ENCODE measurements at places on chromosomes 4 and X. TPM values are rescaled to one million over a fixed set of nuclear protein-coding genes. Genes with fewer than 3 reads are reported as not detected.

The BMP2K gene
- total RNA-seq: 28.8 TPM

The FABP2 gene
- total RNA-seq: not detected

The WNK3 gene
- total RNA-seq: 0.03 TPM

The RAB33B gene
- total RNA-seq: 6.7 TPM

The ADAM29 gene
- total RNA-seq: not detected

GRCh38 chrX:43504394-43504793 is 151.7 kb upstream of the MAOA start:
- H3K4me1 ChIP-seq: no peaks in the 10 kb centered on the region
- no peak for DNase-seq
- no peaks in the 10 kb centered on the region for H3K36me3 ChIP-seq

DNA sequence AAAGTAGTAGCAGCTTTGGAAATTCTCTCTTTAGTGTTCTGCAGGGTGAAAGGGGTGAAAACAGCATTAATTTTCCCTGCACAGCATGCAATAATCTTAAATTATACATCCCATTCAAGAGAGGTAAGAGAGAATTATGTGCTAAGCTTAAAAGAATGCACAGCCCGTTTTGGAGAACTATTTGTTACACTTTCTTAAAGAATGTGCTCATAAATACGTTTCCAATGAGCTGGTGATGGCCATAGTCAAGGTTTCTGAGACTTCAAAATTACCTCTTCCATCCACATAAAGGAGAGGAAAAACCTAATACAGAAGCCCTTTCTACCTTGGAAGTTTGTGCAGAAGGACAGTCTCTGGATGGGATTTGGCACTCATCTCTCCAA is 766.7 kb upstream of the TENM3 start:
- H3K36me3 ChIP-seq: no peaks in the 10 kb centered on the region
- H3K27ac ChIP-seq: no peak overlapping the region
- no peaks in the 10 kb centered on the region for H3K27me3 ChIP-seq
- no peaks in the 10 kb centered on the region for H3K4me1 ChIP-seq

- no peaks in the 10 kb centered on the region for H3K36me3 ChIP-seq
- DNase-seq: no peak
- H3K4me3 ChIP-seq: no peak overlapping the region
- peaks cover 5% of the 10 kb centered on the region for H3K27me3 ChIP-seq
- H3K27ac ChIP-seq: no peak overlapping the region
Observed at GRCh38 chr4:140604544-140604943, 35.8 kb upstream of the UCP1 start.

GRCh38 chr4:8938137-8938536 is 66.5 kb upstream of the HMX1 start:
- no peak overlapping the region for H3K27ac ChIP-seq
- H3K27me3 ChIP-seq: no peaks in the 10 kb centered on the region
- DNase-seq: no peak
- no peaks in the 10 kb centered on the region for H3K4me1 ChIP-seq
- H3K4me3 ChIP-seq: no peak overlapping the region

DNA sequence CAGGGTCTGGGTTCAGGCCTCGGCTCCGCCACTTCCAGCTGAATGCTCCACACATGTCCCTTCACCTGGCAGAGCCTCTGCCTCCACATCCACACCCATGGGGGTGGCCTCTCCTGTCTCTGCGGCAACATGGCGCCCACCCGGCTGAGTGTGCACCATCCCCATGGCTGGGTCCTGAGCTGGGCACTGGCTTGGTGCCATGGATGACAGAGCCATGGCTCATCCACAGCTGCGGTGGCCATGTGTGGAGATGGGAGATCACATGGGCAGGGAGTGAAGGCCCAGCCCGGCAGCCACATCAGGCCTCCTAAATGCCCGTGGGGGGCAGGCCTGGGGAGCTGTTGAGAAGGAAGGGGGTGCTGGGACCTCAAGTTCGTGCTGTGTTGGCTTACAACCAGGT is 213.7 kb downstream of the AFAP1 start:
- no peak overlapping the region for H3K27ac ChIP-seq
- H3K27me3 ChIP-seq: peaks cover 4% of the 10 kb centered on the region
- H3K36me3 ChIP-seq: no peaks in the 10 kb centered on the region
- DNase-seq: no peak
- H3K4me3 ChIP-seq: no peak overlapping the region
- H3K4me1 ChIP-seq: no peaks in the 10 kb centered on the region

DNA sequence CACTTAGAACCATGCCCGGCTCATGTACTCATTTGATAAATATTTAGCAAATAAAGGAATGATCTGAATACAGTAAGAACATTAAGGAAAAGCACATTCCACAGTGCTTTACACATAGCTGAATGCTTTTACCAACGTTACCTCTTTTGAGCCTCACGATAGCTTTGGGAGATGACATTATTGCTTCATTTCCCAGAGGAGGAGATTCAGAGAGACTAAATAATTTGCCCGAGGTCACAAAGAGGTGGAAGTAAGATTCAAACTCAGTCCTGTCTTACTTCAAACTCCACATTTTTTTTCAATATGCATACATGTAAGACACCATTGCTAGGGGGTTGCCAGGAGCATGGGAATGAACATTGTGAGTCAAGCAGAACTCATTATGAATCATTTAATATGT is 538.5 kb downstream of the BCOR start:
- H3K4me1 ChIP-seq: no peaks in the 10 kb centered on the region
- no peak overlapping the region for H3K4me3 ChIP-seq
- H3K27ac ChIP-seq: no peak overlapping the region

GRCh38 chr4:188030401-188030800 is 34.8 kb downstream of the ZFP42 start:
- H3K27ac ChIP-seq: no peak overlapping the region
- DNase-seq: no peak
- H3K27me3 ChIP-seq: no peaks in the 10 kb centered on the region
- H3K36me3 ChIP-seq: no peaks in the 10 kb centered on the region

DNA sequence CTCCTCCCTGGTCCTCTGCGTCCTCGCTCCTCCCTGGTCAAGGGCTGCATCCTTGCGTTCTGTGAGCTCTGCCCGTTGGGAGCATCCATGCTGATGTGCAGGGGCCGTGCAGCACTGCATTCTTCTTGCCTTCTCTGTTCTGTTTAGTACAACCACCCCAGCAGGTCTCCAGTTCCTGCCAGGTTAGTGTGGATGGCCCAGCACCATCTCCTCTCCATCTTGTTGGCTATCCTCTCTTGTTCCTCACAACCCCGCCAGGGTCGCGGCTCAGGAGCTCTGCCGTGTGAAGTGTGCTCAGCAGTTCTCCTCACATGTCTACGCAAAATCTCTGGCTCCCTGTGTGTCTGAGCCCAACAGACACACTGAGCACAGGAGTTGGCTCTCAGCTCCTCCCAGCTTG is 10.4 kb upstream of the MAEA start:
- no peak overlapping the region for H3K27ac ChIP-seq
- DNase-seq: no peak
- no peaks in the 10 kb centered on the region for H3K27me3 ChIP-seq
- H3K4me3 ChIP-seq: no peak overlapping the region
- H3K4me1 ChIP-seq: no peaks in the 10 kb centered on the region

DNA sequence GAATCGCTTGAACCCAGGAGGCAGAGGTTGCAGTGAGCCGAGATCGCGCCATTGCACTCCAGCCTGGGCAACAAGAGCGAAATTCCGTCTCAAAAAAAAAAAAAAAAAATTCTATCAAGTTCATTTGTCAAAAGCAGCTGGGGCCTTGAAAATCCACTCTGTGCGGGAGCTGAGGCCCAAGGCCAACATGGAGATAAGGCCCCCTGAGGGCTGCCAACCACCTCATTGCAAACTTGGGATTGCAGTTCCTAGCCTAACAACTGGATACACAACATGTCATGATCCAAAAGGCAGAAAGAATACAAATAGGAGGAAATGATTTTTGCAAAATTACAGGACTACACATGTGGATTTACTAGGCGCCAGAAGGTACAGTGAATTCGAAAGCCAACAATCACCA is 22.5 kb upstream of the PRDX4 start:
- H3K4me3 ChIP-seq: no peak overlapping the region
- no peaks in the 10 kb centered on the region for H3K36me3 ChIP-seq
- H3K4me1 ChIP-seq: no peaks in the 10 kb centered on the region

GRCh38 chr4:159765382-159765781 is 662.5 kb downstream of the RAPGEF2 start:
- H3K27me3 ChIP-seq: no peaks in the 10 kb centered on the region
- no peak overlapping the region for H3K4me3 ChIP-seq
- H3K27ac ChIP-seq: no peak overlapping the region
- no peaks in the 10 kb centered on the region for H3K4me1 ChIP-seq

GRCh38 chr4:168474660-168475320 is 5.5 kb downstream of the DDX60L start:
- no peak overlapping the region for H3K4me3 ChIP-seq
- no peak for DNase-seq
- no peaks in the 10 kb centered on the region for H3K27me3 ChIP-seq
- H3K4me1 ChIP-seq: peaks cover 59% of the 10 kb centered on the region
- peaks cover 69% of the 10 kb centered on the region for H3K36me3 ChIP-seq
